ENCODE measurements at places on chromosomes 2 and 18.

- DNase-seq = no peak
These were observed 87.7 kb upstream of the LPIN2 start for GRCh38 chr18:3100498-3101132.

- no peak for DNase-seq
These were observed 59.4 kb downstream of the ANKRD44 start for GRCh38 chr2:197251163-197251562.

- no peak for DNase-seq
These were observed 61.9 kb upstream of the BZW1 start for GRCh38 chr2:200749631-200750322.

- DNase-seq = no peak
These were observed 3.7 kb downstream of the IL1RL2 start for GRCh38 chr2:102190430-102191107.

DNA sequence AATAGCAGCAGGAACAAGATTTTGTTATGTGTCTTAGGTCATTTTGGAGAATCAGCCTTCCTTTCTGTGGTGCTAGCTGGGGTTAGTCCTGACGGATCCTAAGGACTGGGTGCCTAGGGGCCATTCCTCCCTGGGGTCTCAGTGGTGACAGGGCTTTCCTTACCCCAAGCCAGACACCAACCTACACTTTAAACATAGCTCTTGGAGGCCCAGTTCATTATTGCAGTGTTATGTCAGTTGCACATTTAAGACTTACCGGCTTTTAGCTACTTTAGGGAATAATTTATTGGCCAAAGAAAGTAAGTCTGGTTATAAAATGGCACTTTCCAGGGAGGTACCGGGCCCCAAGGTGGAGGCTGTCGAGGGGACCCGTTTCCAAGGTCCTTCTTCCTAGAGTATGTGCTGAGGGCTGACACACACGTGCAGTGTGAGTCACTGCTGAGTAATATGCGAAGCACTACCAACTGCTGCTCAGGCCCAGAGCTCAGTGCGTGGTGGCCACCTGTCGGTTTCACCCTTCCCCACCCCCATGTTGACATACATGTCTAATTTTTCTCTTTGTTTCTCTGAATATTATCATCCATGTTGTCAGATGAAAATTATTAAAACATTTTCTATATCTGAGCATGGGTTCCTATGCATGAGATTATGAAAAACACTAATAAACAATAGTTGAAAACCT, 37.0 kb upstream of the GRHL1 start:
- no peak for DNase-seq

DNA sequence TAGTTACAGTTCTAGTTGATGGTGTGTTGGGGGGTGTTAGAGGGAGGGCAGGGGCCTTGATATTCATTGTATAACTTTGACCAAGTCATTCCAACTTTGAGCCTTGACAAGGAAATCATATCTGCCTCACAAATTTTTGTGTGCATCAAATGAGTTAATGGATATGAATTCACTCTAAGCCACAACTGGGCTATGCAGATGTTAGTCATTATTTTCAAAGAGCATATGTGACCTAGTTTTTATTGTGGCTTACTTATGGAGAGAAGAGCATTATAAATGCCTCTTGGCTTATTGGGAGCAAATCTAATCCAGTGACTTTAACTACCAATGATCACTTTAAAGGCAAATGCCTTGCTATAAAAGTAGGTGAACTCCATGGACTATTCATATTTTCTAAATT, 250.2 kb downstream of the LPIN1 start:
- DNase-seq = no peak

DNA sequence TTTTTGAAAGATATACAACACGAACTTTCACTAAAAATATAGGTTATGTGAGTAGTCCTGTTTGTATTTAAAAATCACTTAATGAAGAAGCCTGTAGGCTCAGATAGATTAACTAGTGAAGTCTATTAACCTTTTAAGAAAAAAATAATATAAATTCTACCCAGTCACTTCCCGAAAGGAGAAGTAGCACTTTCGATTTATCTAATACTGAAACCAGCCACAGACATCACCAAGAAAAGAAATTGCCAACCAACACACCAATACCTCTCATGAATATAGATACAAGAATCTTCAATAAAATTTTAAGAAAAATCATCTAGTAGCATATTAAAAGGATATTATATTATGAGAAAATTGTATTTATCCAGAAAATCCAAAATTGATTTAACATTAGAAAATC, 160.5 kb downstream of the GALNT13 start:
- DNase-seq = no peak

- DNase-seq = no peak
These were observed 92.5 kb downstream of the HAUS1 start for GRCh38 chr18:46196627-46197243.

GRCh38 chr2:46555011-46555410, 75.6 kb downstream of the TMEM247 start:
- no peak for DNase-seq

DNA sequence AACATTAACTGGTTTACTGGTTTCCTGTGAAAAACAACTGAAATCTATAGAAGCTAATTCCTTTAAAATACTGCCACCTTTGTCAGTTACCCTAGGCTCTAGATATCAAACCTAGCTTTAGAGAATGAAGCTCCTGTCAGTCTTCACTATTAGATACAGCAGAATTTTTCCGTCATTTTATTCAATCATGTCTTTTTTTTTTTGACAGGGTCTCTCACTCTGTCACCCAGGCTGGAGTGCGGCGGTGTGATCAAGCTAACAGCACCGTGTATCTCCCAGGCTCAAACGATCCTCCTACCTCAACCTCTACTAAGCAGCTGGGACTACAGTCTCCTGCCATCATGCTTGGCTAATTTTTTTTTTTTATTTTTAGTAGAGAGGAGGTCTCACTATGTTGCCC, 415.2 kb upstream of the LRRTM4 start:
- DNase-seq = no peak

DNA sequence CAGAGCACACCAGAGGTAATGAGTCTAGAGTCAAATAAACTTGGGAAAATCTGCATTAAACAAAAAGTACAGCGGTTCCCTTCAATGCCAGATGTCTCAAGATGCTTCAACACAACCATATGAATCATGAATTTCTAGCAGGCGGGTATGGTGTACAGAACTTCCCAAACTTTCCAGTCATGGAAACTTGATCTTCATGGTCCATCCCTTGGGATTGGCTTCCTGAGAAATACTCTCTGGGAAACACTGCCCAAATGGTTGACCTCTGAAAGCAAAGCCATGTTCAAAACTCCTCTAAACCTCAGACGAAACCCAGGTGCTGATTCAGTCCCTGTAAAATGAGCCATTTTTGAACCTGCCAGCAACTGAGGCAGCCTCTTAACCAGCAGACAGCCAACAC, 16.4 kb upstream of the TMEM247 start:
- DNase-seq = no peak

- DNase-seq = no peak
These were observed 14.1 kb upstream of the ACKR3 start for GRCh38 chr2:236555481-236555880.

GRCh38 chr2:128876986-128877983, 558.6 kb upstream of the HS6ST1 start:
- DNase-seq = no peak

- DNase-seq = no peak
These were observed 172.9 kb downstream of the FAM210A start for GRCh38 chr18:13553449-13553848.

Data from D341Med (cell line).